ENCODE measurements at places on chromosomes 6 and 20. TPM values are rescaled to one million over a fixed set of nuclear protein-coding genes. Genes with fewer than 3 reads are reported as not detected.

The TRIM10 gene
- not detected for total RNA-seq

The WFDC13 gene
- not detected for total RNA-seq

The FGD2 gene
- total RNA-seq = not detected

The RUNX2 gene
- total RNA-seq = not detected

The SAPCD1 gene
- 2.9 TPM for total RNA-seq

The CLVS2 gene
- total RNA-seq = not detected

The RIPOR3 gene
- 0.63 TPM for total RNA-seq

The TAAR8 gene
- total RNA-seq = not detected
